ENCODE measurements at places on chromosomes 7 and 10. TPM values are rescaled to one million over a fixed set of nuclear protein-coding genes. Genes with fewer than 3 reads are reported as not detected.

GRCh38 chr10:29081951-29082685 lies 206.8 kb upstream of the LYZL1 start:
- H3K27me3 ChIP-seq, result no peaks in the 10 kb centered on the region
- no peak overlapping the region for H3K27ac ChIP-seq
- no peak overlapping the region for H3K4me3 ChIP-seq
- H3K36me3 ChIP-seq, result no peaks in the 10 kb centered on the region
- H3K4me1 ChIP-seq, result peaks cover 6% of the 10 kb centered on the region
- no peak for DNase-seq

BAZ1B gene
- 52.1 TPM for total RNA-seq

GRCh38 chr7:39950473-39951225 lies 593 bp downstream of the CDK13 start:
- H3K27me3 ChIP-seq, result no peaks in the 10 kb centered on the region
- H3K27ac ChIP-seq, result peak overlapping the region; percentile 100
- H3K4me3 ChIP-seq, result peak overlapping the region; percentile 91
- H3K4me1 ChIP-seq, result peaks cover 32% of the 10 kb centered on the region
- peak; percentile 67 for DNase-seq

DNA sequence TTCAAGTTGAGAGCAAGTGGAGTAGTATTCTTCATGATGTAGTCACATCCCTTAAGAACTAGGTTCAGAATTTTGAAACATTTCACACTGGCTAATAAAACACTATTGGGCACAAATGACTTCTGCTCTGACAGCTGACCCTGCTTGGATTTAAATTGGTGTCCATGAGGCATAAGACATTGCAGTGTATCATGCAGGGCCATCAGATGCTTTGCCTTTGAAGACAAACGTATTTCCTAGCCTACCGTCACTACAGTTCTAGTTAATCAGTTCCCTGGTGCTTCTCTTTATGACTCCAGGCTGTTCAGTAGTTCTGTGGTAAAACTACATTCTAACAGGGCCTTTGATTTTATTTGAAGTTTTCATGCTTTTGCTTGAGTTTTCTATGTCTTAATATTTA lies 168.5 kb upstream of the ZNF804B start:
- H3K4me3 ChIP-seq, result no peak overlapping the region
- no peaks in the 10 kb centered on the region for H3K27me3 ChIP-seq
- DNase-seq, result no peak
- no peaks in the 10 kb centered on the region for H3K36me3 ChIP-seq

- H3K27ac ChIP-seq, result no peak overlapping the region
- no peak overlapping the region for H3K4me3 ChIP-seq
- no peaks in the 10 kb centered on the region for H3K36me3 ChIP-seq
- no peak for DNase-seq
- no peaks in the 10 kb centered on the region for H3K27me3 ChIP-seq
These were observed 225.7 kb downstream of the ARHGAP12 start for GRCh38 chr10:31702954-31703353.

DNA sequence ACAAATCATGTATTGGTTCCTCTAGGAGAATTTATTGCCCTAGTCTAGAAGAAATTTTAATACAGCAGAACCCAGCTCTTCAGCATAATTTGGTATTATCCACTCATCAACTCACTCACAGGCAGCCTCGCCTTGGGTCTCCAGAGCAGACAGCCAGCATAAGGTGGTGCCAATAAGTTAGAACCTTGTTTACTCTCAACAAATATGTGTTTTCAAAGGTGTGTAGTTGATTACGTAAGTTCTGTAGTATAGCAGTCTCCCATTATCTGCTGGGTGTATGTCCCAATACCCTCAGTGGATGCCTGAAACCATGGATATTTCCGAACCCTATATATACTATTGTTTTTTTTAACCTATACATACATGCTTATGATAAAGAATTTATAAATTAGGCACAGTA lies 522.5 kb upstream of the LRRN3 start:
- no peaks in the 10 kb centered on the region for H3K4me1 ChIP-seq
- no peak overlapping the region for H3K27ac ChIP-seq
- H3K36me3 ChIP-seq, result no peaks in the 10 kb centered on the region
- DNase-seq, result no peak
- H3K4me3 ChIP-seq, result no peak overlapping the region

DNA sequence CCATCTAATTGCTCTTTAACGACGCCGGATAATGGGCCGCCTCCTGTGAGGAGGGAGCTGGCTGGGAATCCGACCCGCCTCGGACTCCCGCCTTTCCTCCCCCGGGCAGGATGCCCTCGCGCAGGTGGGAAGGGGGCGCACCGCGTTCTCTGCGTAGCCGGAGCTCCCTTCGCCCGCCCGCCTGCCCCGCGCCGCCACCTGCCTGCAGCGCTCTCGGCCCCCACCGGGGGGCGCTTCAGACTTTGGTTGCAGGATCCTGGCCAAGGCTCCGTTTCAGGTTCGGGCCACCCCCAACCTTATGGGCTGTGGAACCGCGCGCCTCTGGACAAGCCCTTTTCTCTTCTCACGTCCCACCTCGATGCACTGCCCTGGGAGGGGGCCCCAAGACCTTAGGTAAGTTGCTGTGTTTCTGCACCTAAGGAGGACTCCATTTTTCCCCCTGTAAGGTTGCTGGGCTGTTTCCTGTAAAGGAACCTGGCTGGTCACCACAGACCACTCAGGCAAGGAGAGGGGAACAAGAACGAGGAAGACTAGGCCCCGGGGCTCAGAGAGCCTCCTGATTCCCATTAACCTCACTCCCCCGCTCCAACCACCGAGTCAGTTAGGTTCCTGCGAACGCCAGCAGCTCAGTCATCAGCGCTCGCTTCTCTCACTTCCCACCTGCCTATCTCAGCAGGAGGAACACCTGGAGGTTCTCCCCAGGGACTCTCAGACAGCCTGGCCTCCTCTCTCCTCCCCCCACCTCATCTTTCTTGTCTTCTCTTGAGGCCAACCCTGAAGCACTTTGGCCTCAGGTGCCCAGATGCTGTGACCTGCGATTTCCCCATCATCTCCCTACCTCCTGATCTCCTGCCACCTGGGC lies 11.3 kb upstream of the KAZALD1 start:
- peaks cover 8% of the 10 kb centered on the region for H3K4me1 ChIP-seq
- peak; percentile 74 for DNase-seq
- peaks cover 36% of the 10 kb centered on the region for H3K27me3 ChIP-seq
- H3K36me3 ChIP-seq, result no peaks in the 10 kb centered on the region
- no peak overlapping the region for H3K4me3 ChIP-seq

GRCh38 chr7:31302356-31302755 lies 38.2 kb downstream of the NEUROD6 start:
- no peak for DNase-seq
- no peaks in the 10 kb centered on the region for H3K27me3 ChIP-seq
- no peaks in the 10 kb centered on the region for H3K36me3 ChIP-seq
- no peak overlapping the region for H3K4me3 ChIP-seq

PRPS1L1 gene
- not detected for total RNA-seq

DNA sequence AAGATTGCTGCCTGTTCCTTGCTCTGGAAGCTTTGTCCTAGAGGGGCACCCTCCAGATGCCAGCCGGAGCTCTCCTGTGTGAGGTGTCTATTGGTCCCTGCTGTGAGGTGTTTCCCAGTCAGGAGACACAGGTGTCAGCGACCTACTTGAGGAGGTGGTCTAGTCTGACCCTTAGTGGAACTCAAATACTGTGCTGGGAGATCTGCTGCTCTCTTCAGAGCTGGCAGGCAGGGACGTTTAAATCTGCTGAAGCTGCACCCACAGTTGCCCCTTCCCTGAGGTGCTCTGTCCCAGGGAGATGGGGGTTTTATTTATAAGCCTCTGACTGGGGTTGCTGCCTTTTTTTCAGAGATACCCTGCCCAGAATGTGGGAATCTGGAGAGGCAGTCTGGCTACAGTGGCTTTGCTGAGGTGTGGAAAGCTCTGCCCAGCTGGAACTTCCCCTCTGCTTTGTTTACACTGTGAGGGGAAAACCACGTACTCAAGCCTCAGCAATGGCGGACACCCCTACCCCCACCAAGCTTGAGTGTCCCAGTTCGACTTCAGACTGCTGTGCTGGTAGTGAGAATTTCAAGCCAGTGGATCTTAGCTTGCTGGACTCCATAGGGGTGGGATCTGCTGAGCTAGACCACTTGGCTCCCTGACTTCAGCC lies 119.2 kb downstream of the PPP1R9A start:
- no peaks in the 10 kb centered on the region for H3K36me3 ChIP-seq
- no peaks in the 10 kb centered on the region for H3K4me1 ChIP-seq
- DNase-seq, result no peak
- H3K27ac ChIP-seq, result no peak overlapping the region
- H3K4me3 ChIP-seq, result no peak overlapping the region
- no peaks in the 10 kb centered on the region for H3K27me3 ChIP-seq

AP1S1 gene
- 15.8 TPM for total RNA-seq

GRCh38 chr10:62862447-62862846 lies 46.3 kb upstream of the EGR2 start:
- H3K4me3 ChIP-seq, result no peak overlapping the region
- no peak overlapping the region for H3K27ac ChIP-seq
- no peaks in the 10 kb centered on the region for H3K36me3 ChIP-seq
- no peak for DNase-seq
- H3K4me1 ChIP-seq, result no peaks in the 10 kb centered on the region
- H3K27me3 ChIP-seq, result no peaks in the 10 kb centered on the region

GRCh38 chr7:27430105-27430504 lies 187.5 kb downstream of the EVX1 start:
- no peaks in the 10 kb centered on the region for H3K4me1 ChIP-seq
- DNase-seq, result no peak
- no peaks in the 10 kb centered on the region for H3K36me3 ChIP-seq
- H3K27ac ChIP-seq, result no peak overlapping the region
- no peaks in the 10 kb centered on the region for H3K27me3 ChIP-seq

- H3K27ac ChIP-seq, result no peak overlapping the region
- H3K36me3 ChIP-seq, result no peaks in the 10 kb centered on the region
- no peaks in the 10 kb centered on the region for H3K27me3 ChIP-seq
- no peak for DNase-seq
These were observed 93.0 kb upstream of the STRIP2 start for GRCh38 chr7:129341212-129341611.

PRXL2A gene
- total RNA-seq, result 57.4 TPM

GRCh38 chr10:60760711-60761210 lies 17.5 kb upstream of the CDK1 start:
- H3K27me3 ChIP-seq, result no peaks in the 10 kb centered on the region
- DNase-seq, result no peak
- no peak overlapping the region for H3K4me3 ChIP-seq

DNA sequence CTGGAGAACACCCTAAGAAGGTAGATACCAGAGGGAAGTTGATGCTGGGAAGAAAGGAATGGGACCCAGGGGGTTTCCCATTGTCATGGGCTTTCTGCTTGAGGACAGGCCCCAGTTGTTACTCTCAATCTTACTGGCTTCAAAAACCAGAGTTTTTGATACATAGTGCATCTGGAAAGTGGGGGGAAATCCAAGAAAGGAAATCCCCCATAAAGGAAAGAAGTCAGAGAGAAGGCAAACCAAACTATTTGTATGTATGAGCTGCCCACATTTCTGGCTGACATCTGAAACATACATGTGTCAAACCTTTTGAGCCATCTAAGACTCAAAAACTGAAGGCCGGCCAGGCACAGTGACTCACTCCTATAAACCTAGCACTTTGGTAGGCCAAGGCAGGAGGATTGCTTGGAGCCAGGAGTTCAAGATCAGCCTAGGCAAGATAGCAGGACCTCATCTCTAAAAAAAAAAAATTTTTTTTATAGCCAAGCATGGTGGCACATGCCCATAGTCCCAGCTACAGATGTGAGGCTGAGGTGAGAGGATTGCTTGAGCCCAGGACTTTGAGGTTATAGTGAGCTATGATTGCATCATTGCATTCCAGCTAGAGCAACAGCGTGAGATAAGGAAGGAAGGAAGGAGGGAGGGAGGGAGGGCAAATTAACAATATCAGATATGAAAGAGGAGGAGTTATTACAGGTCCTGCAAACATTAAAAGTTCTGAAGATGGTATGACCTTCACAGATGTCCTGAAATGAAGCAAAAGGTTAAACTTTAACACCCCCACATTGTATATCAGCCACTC lies 6.7 kb upstream of the COA1 start:
- no peak overlapping the region for H3K4me3 ChIP-seq
- no peaks in the 10 kb centered on the region for H3K27me3 ChIP-seq
- no peak for DNase-seq

DNA sequence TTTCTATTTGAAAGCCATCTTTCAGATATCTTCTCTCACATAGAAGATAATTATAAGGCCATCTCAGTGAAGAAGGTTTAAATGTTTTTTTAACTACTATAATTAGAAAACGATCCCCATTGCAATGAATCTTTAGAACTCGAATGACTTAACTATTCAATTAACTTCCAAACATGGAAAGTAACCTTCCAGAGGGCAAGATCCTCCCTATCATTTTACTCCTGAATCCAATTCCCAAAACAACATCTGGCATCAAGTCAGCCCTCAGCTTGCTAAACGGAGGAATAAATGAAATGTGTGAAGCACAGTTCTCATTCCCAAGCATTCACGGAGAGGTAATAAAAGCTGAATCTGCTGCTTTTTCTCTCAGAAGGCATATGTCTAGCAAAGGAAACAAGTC lies 293.4 kb downstream of the PLXDC2 start:
- no peak overlapping the region for H3K27ac ChIP-seq
- no peaks in the 10 kb centered on the region for H3K36me3 ChIP-seq
- no peak overlapping the region for H3K4me3 ChIP-seq

GRCh38 chr7:85882335-85882734 lies 695.5 kb upstream of the SEMA3D start:
- no peaks in the 10 kb centered on the region for H3K27me3 ChIP-seq
- H3K4me1 ChIP-seq, result no peaks in the 10 kb centered on the region
- no peaks in the 10 kb centered on the region for H3K36me3 ChIP-seq
- H3K27ac ChIP-seq, result no peak overlapping the region

GRCh38 chr10:52212802-52213201 lies 101.3 kb upstream of the DKK1 start:
- H3K36me3 ChIP-seq, result no peaks in the 10 kb centered on the region
- no peak overlapping the region for H3K27ac ChIP-seq
- H3K4me1 ChIP-seq, result no peaks in the 10 kb centered on the region
- H3K27me3 ChIP-seq, result no peaks in the 10 kb centered on the region
- H3K4me3 ChIP-seq, result no peak overlapping the region

POLR2J2 gene
- 1.5 TPM for total RNA-seq

LIPK gene
- total RNA-seq, result not detected

- DNase-seq, result no peak
- no peaks in the 10 kb centered on the region for H3K36me3 ChIP-seq
- H3K27ac ChIP-seq, result no peak overlapping the region
- H3K27me3 ChIP-seq, result no peaks in the 10 kb centered on the region
- H3K4me1 ChIP-seq, result no peaks in the 10 kb centered on the region
- no peak overlapping the region for H3K4me3 ChIP-seq
These were observed 104.4 kb upstream of the MACROH2A2 start for GRCh38 chr10:69948261-69948660.

GRCh38 chr10:19974554-19974953 lies 158.3 kb downstream of the PLXDC2 start:
- no peaks in the 10 kb centered on the region for H3K27me3 ChIP-seq
- H3K4me3 ChIP-seq, result no peak overlapping the region
- H3K27ac ChIP-seq, result no peak overlapping the region
- H3K4me1 ChIP-seq, result no peaks in the 10 kb centered on the region
- H3K36me3 ChIP-seq, result no peaks in the 10 kb centered on the region

GRCh38 chr10:103562383-103562782 lies 68.9 kb downstream of the NEURL1 start:
- H3K27me3 ChIP-seq, result peaks cover 4% of the 10 kb centered on the region
- H3K27ac ChIP-seq, result no peak overlapping the region
- no peak overlapping the region for H3K4me3 ChIP-seq
- peaks cover 13% of the 10 kb centered on the region for H3K4me1 ChIP-seq
- no peak for DNase-seq
